Right hindlimb (tissue), 1 donor: ENCODE measurements at places on chromosomes 6 and 20.
A peak's percentile ranks its signal among the peaks of the same experiment; 100 is the strongest.

GRCh38 chr6:142802124-142802523, 142.9 kb downstream of the HIVEP2 start:
- no peak for DNase-seq

GRCh38 chr6:80029470-80029869, 25.0 kb downstream of the TTK start:
- no peak for DNase-seq

- peak; percentile 80 for DNase-seq
These were observed 499.2 kb upstream of the CDH4 start for GRCh38 chr20:60752741-60753420.

DNA sequence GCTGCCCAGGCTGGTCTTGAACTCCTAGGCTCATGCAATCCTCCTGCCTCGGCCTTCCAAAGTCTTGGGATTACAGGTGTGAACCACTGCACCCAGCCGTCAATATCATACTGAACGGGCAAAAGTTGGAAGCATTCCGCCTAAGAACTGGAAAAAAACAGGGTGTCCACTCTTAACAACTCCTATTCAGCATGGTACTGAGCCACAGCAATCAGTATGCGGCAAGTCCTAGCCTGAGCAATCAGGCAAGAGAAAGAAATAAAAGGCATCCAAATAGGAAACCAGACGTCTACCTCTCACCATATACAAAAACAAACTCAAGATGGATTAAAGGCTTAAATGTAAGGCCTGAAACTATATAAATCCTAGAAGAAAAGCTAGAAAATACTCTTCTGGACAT, 83.1 kb downstream of the FKBP5 start:
- DNase-seq, result no peak

DNA sequence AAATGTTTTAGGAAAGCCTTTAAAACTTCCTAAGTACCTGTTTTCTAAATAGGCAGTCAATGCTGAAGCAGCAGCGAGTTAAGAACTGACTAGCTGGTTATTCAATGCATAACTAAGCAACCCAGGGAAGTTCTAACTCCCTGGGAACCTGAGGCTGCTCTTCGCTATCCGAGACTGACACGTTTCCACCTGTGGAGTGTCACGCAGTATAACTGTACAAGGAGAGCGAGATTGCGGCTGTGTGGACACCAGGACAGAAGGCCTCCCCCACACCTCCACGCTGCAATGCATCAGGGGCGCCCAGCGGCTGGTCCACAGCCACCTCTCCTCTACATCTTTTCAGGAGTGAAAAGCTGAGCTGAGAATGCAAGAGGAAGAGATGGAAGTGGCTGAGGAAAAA, 8.0 kb downstream of the PXDC1 start:
- no peak for DNase-seq

DNA sequence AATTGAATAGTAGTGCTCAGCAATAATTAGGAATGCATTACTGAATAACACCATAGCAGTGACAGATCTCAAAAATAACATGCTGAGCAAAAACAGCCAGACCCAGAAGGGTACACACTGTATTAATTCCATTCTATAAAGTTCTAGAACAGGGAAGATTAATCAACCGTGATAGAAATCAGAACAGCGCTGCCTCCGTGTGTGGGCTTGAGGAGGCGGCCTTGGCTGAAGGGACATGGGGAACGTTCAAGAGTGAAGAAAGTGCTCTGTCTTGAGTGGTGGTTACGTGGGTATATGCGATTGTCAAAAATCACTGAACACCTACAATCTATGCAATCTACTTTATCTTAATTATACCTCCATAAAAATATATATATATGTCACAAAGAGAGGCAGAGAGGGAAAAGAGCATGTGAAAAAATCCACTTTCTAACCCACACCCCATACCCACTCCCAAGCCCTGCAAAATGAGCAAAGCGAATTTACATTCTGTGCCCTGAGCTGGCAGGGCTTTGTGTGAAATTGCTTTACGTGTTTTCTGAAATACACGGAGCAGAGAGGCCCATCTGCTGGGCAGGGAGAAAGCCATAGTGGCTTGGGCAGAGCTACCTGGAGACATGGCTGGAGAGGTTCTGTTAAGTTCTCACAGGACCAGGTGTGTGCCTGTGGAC, 74.4 kb downstream of the NFATC2 start:
- no peak for DNase-seq

DNA sequence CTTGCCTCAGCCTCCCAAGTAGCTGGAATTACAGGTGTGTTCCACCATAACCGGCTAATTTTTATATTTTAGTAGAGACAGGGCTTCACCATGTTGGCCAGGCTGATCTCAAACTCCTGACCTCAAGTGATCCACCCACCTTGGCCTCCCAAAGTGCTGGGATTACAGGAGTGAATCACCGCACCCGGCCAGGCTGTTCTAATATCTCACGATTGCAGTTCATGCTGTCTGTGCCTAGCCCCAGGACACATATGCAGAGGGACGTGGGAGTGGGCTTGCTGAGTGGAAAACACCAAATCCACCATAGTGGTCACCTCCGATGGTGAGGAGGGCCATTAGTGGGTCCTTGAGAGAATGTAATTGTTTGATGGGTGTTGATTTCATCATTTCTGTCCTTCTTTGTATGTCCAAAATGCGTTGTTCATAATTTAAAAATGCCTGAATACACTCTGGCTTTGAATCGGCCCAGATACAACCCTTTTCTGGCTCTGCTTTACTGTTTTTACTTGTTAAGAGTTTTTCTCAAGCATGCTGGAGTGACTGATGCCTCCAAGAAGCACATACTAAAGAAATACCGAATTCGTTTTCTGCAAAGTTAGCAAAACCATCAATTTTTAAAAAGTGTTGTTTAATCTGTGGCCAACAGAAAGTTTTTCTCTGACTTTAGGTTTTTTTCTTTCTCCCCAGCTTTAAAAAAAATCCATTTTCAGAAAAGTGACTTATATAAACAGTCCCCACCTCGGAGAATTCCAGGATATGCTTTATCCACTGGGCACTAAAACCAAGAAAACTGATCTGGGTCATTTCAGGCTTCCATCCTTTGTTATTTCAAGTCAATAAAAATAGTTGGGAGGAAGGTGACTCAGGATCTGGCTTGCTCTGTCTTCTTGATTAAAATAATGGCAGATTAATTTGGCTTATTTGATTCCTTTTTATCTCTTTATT, 18.8 kb upstream of the RALGAPA2 start:
- no peak for DNase-seq

- peak; percentile 53 for DNase-seq
These were observed 117.5 kb downstream of the GPX5 start for GRCh38 chr6:28643017-28643740.

DNA sequence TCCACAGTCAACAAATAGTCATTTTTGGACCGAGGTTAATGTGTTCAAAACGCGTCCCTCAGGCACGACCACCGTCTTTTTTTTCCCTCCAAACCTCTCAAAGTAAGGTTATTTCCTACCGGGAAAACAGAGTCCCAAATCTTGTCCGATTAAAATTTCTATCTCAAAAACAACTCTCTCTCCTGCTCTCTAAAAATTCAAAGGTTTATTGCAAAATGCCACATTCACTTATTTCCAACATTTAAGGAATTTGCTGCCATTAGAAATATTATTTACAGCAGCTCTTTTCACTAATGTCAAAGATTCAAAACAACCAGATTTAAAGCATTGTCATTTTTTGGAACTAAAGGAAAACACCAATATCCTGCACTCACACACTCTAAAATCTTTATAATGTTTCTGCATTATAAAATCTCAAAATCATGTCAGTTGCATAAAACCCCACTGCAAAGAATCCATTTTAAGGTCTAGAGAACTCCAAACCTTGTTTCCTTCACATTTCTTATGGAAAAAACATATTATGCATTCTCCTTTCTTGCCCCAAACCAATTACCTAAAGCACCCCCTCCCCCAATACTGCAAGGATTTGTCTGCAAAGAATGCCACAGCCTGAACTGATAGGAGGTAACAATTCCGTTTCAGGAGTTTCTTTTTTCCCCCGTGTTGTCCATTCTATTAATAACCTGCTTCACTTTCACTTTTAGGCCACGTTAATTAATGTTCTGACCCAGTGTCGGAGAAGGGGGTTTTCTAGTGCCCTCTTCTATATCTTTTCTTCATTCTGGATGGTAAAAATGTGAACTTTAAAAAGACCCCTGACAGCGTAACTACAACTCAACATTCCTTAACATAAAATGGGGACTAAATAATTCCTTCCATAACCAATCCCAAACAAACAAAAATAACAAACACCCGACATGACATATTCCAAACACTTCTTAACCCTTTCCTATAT, 1.4 kb downstream of the NRN1 start:
- DNase-seq, result no peak

DNA sequence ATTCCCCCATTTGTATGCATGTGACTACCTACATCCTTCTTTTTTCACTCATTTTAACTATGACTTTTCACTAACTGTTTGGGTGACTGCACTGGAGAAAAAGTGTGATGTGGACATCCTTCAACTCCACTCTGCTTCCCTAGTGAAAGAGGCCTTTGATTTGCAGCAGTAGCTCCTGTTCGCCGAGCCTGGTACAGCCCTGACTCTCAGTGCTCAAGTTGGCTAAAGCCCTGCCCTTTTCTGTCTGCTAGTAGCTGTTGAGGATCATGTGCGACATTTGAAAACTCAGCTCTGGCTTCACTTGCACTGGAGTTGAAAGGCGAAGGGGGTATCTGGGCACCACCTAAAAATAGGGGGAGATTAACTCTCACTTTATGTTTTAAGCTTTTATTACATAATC, 42.1 kb downstream of the DAAM2 start:
- DNase-seq, result no peak

DNA sequence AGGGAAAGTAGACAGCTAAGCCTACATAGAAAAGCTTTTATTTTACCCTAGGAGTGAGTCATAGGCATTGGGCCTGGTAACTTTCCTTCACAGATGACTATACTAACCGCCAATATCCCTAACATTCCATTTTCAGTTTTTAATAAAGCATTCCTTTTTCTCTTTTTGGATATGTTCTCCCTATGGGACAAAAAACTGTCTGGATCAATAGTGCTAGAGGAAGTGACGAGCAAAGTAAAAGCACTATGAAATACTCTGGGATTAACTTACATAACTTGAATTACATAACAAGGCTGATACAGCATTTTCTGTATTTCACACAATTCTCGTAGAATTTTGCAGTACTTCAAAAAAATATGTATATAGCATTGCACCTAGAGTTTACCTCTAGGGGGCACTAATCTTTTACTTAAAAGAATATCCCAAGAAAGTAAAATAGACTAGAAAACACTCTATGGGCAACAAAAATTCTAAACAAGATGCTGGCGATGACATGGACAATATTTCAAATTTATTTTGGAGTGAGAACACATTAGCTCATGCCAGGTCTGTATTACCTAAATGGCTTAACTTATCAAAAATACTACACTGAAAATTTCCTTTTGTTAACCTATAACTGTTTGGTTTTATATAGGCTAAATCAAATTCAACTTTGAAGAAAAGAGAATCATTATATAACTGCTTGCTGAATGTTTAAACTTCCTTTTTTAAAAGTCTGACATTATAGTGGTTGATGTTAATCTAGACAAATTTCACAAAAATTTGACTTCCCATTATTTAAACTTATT, 66.3 kb upstream of the DST start:
- DNase-seq, result no peak

DNA sequence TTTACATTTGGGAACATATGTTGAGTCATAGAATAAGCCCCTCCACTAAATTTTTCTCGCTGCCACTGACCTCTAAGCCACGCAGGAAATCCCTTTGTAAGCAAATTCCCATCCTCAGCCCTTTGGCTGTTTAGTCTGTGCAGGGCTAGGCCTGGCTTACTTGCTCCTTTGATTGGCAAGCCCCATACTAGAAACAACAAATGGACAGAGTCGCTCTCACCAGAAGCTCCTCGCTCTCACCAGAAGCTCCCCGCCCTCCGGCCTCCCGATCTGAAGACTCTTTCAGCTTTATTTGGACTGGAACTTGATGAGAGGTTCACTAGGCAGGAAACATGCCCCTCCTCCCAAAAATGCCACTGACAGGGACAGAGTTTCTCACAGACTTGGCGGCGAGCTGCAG, 149.2 kb upstream of the EXOC2 start:
- DNase-seq, result peak; percentile 29

DNA sequence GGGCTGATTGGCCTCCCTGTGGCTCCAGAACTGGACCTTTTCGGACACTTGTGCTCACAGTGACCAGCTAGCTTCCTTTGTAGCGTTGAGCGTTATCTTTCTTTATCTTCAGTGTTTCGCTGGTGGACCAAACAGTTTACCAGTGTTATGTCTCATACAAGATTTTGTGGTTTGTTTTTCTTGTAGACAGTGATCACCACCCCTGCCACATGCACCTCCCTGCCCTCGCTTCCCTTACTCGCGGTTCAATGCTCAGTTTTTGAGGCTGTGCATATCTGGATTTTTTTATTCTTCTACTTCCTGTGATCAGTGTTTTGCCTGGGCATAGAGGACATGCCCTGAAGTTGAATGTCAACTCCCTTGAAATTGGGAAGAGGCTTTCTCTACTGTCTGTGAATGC, 16.4 kb downstream of the MYT1 start:
- DNase-seq, result no peak

GRCh38 chr6:41255638-41256246, 27.6 kb downstream of the TREML4 start:
- DNase-seq, result no peak

GRCh38 chr20:8527998-8528723, 396.1 kb downstream of the PLCB1 start:
- no peak for DNase-seq

DNA sequence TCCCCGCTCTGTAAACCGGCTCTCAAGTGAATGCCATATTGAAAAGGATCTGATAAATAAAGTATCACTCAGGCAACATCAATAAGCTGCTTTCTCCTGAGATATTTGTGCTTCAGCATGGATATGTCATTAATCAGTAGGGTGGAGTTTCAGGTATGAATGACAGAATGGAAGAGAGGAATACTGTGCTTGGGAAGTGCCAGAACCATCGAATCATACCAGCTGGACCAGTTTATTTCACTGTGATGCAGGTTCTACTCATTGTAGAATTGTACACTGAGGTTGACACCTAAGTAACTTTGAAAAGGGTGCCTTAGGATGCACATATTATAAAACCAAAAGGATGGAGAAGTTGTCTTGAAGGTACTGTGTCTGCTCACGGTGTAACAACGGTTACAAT, 17.9 kb upstream of the TBC1D7 start:
- no peak for DNase-seq
